ENCODE measurements at places on chromosomes 3 and 15.

GRCh38 chr3:184334470-184335158, 2.8 kb upstream of the FAM131A start:
- DNase-seq = no peak

DNA sequence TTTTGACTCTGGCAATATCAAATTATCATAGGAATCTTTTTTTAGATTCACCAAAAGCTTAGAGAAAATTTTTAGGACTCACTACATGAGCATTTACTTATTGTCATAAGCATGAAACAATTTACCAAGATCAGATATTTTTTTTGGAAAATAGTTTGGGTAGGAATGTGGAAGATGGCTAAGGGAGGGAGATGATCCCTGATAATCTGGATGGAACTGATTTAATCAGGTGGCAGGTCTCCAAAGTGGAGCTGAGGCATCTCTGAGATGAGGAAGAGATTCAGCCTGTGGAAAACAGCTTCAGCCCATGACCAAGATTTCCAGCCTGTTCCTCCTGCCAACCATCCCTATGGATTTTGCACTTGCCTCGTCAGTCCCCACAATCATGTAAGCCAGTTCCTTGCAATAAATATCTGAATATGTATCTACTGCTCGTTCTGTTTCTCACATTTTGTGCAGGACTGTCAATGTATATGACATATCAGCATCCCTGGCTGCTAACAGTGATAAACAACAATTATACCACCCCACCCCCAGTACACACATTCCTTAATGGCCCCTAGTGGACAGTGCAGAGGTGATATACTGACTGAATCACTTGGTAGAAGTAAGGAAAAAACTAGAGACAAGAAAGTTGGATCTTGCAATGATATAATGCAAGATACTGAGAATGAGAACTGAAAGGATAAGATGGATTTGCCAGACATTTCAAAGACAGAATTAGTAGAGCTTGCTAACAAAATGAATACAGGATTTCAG, 183.8 kb downstream of the NEK10 start:
- DNase-seq = no peak

GRCh38 chr3:133754973-133755828, 9.0 kb downstream of the TF start:
- DNase-seq = no peak

- no peak for DNase-seq
Measured at GRCh38 chr3:55549177-55549576, 62.1 kb upstream of the WNT5A start.

DNA sequence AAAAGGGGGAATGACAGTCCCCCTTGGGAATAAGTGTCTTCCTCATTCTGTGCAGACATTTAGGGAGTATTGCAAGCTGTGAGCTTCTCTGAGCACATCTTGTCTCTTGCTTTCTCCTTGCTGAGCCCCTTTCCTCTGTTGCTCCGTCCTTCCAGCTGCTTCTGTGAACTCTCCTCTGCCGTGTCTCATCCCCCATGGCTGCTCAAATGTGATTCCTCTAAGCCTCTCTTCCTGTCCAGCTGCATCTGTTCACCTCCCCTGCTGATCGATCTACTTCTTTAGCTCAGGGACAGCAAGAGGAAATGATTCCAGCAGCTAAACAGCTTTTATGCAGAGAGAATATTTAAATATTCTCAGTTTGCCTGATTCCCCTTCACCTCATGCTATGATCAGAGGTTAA, 328.0 kb upstream of the DNAJC19 start:
- DNase-seq = no peak

DNA sequence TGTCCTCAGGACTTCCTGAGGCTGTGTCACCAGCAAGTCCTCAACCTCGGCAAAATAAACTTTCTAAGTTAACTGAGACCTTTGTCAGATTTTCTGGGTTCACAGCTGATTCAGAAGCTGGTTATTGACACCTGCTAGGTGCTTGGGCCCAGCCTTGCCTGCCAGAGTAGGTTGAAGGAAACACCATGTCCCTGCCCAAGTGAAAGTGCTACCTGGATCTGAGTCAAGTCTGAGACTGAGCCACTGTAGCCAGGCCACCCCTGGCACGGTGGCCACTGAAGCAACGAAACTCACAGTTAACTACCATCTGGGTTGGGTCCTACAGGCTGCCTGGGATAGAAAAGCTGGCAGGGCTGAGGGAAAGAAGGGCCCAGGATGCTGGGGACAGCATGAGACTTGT, 8.2 kb downstream of the HYAL2 start:
- no peak for DNase-seq

GRCh38 chr3:35426366-35426958, 212.9 kb upstream of the ARPP21 start:
- DNase-seq = no peak

GRCh38 chr3:45204136-45204535, 22.0 kb downstream of the TMEM158 start:
- DNase-seq = no peak

DNA sequence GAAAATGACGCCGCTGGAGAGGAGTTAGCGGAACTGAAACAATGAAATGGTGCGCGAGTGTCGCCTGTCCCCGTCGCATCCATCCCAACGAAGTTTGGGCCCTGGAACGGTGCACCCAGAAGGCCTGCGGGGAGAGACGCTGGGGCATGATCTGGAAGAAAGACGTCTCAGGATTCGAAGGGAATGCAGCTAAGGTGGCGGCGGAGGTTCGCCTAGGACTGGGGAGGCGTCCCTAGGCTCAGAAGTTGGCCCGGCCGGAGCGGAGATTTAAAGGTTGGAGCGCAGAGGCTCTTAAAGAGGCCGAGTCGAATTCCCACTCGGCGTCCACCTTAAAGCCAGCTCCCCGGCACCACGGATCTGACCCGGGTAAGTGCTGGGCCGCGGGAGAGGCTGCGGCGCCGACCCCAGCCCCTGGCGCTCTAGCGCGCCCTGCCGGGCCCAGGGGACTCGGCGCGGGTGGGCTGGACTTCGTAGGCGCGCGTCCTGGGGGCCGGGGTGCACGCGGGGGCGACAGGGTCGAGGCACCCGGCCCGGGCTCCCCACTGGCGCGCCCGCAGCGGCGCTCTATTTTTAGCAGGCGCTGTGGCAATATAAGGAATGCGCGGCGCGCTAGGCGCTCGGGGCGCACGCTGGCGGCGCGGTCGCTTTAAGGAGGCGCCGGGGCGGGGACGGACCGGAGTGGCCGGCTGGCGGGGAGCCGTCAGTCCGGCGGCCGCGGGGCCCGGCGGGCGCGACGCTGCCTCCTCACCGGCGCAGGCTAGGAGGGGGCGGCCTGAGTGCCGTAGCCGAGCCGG, at the start of gene MRAS:
Gene MRAS (plus strand): TSS at position 620 of the 794 bp plus-strand sequence. CDS start 24,305 bp downstream, outside the sequence.
- peak; percentile 25 for DNase-seq

DNA sequence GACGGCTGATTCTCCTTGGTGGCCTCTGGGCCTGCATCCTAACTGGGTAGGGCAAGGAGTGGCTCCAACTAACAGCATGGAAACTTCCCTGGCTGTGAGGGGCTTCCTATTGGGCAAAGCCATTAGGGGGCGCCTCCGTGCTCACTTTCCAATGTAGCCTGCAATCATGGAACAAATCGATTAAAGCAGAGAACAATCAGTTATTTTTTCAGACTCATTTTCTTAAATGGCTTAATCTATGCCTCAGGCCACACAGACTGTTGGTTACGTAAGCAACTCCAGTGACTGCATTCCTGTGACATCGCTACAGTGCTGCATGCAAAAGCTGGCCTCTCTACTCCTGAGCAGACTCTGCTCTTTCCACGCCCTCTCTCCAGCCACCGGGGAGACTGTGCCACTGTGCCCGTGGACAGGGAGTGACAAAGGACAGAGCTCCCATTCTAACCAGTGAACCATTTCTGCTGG, 278.9 kb downstream of the KLF13 start:
- DNase-seq = no peak

Data from NCI-H510A (cell line).